ENCODE measurements at places on chromosomes 12 and 14.

DNA sequence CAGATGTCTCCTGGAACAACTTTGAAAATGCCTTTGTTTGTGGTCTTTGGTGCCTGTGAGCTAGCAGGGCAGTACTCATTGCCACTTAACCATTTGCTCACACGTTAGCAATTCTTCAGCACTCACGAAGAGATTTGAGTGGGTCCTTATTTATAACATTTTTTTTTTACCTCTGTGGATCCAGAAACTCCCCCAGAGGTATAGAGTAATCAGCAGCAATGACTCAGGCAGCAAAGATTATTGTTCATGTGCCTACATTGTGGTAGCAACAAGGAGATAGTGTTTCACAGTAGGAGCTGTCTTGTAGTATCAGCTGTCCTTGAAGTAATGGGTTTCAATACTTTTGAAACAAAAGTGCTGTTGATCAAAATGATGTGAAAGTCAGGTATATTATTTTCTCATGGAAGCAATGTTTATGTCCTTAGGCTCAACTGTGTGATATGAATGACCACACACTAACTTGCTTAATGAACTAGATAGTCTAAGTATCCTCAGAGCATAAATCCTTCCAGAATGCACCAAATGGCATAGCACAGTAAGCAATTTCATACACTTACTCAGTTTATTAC is 304.1 kb downstream of the EGLN3 start:
- no peak for DNase-seq

- DNase-seq = no peak
Measured at GRCh38 chr12:91180582-91181395, 1.8 kb downstream of the DCN start.

DNA sequence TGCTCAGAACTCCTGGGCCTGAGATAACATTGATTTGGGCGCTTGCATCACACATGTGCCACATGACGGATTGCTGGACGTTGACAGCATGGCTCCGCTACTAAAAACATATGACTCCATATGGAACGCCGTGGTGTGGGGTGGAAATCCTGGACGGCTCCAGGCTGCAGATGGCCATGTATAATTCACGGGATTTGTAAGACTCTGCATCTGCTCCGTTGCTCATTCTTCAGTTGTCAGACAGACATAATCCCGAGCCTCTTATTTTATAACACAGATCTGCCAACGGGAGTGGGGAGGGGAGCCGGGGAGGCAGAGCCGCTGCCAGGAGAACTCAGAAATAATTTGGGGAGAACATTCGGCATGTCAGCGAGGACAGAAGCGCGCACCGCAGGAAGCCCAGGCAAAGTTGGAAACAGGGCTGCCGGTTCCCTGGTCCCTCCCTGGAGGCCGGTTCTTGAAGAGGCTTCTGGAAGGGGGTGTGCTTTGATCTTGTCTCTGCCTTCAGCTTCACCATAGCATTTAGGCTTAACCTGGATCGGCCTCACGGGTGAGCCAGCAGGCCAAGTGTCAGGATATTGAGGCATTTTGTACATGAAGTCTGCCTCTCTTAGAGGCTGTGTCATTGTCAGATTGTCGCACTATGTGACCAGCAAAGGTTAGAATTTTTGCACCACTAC is 45.8 kb upstream of the MYL2 start:
- DNase-seq = no peak

GRCh38 chr12:119671070-119671469 is 3.1 kb downstream of the PRKAB1 start:
- no peak for DNase-seq

DNA sequence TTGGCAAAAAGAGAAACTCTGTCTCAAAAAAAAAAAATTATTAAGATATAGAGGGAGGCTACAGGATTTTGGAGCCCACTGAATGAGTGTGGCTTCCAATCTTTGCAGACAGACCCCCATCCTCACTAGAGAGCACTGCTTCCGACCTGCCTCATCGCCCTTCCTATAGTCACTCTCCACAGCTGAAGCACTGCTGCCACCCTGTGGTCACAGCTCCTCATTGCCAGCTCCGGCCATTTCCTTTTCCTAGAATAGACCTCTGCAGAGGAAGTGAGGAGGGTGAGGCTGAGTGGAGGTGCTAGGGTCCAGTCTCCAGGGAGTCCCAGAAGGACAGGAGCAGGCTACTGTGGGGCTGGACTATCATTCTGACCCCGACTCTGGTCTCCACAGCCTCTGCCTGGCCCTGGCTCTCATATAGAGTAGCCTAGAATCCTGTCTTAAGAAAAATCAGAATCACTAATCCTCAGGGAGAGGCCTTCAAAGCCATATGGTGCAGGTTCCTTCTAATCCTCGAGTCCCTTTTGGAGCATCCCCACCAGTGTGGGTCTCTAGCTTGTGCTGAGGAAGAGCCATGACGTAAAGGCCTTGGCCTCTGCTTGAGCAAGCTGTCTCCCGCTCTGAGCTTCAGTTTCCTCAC is 1.4 kb upstream of the NPFF start:
- peak; percentile 78 for DNase-seq

DNA sequence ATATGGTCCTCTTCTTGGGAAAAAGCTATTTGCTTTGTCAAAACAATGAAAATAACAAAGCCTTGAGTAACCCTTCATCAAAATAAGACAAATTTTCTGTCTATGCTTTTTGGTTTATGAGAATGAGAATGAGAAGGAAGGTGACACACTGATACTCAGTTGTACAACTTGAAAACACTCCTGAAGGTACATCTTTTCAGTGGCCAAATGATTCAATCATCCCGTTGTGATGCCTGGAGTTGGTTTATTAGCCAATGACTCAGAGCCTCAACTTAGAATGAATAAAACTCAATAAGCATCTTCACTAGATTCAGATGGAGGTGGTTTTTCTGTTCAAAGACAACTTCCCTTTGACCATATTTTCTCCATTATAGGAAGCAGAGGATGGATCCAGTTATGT is 7.8 kb upstream of the CALM1 start:
- DNase-seq = no peak

DNA sequence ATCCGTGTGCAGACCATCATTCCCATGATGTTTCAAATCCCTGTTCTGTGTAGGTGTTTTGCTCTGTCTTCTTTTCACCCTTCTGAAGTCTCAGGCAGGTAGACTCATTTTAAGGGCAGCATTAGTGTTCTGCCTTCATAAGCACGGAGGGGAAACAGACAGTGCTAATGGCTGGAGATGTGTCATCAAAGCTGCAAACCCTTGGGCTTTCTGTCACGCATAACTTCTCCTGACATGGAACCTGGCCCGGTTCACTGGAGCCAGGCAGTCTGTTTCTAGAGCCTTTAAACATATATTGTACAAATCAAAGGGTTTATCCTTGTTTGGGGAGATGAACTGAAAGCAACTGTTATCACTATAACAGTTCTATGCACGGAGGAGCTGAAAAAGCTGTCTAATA is 141.4 kb downstream of the TMEM132D start:
- DNase-seq = no peak

- no peak for DNase-seq
Measured at GRCh38 chr14:101235335-101236103, 325.8 kb upstream of the DIO3 start.

DNA sequence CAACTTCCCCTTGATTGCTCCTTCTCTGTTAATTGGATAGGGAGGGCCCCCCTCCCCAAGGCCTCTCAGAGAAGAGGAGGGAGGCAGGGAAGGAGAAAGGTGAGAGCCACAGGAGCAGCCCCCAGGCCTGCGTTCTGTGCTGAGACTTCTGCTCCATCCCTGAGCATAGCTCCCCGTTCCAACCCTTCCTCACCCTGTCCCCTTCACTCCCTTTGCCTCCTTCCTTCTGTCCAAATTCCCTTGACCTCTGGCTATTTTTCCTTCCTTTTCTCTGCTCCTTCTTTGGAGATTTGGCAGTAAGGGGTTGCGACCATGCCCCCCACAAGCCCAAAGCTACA is 788 bp upstream of the ASIC1 start:
- DNase-seq = no peak

GRCh38 chr12:114904254-114905003 is 220.5 kb upstream of the TBX3 start:
- DNase-seq = no peak

GRCh38 chr14:100823413-100824080 is 2.4 kb upstream of the MEG3 start:
- no peak for DNase-seq

DNA sequence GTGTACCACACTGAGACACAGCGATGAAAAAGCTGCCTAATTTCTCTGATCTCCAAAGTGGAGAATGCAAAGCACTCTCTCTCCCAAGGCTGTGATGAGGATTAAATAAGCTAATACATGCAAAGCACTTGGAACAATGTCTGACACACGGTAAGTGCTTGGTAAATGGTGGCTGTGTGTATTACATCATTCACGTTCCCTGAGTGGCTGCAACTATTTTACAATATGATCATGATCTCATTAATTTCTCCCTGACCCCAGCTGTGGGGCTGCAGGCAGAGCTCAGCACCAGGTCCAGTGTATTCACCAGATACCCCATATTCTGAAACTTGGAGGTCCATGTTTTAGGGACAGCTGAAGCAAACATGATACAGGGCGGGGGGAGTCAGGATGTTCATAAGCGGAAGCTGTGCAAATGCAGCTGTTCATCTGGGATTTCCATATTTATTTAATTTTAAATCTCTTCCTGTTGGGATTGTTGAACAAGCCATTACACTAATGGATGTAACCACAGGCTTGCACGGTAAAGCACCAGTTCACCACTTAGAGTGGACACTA is 106.4 kb downstream of the CCDC60 start:
- no peak for DNase-seq

DNA sequence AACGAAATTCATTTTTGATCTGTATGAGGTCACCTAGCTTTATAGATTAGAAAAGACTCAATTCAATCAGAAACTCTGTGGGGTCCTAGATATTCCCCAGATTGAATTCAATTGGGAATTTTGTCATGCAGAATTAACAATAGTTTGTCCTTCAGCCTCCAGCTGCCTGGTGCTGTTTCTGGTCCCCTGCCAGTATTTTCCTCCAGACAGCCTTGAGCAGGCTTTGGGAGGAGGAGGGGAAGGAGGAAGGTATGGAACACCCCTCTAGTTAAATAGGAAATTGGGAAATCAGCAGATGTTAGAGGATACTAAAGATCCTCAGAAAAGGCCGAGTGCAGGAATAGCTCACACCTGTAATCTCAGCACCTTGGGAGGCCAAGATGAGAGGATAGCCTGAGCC is 10.6 kb downstream of the GRIP1 start:
- DNase-seq = no peak

DNA sequence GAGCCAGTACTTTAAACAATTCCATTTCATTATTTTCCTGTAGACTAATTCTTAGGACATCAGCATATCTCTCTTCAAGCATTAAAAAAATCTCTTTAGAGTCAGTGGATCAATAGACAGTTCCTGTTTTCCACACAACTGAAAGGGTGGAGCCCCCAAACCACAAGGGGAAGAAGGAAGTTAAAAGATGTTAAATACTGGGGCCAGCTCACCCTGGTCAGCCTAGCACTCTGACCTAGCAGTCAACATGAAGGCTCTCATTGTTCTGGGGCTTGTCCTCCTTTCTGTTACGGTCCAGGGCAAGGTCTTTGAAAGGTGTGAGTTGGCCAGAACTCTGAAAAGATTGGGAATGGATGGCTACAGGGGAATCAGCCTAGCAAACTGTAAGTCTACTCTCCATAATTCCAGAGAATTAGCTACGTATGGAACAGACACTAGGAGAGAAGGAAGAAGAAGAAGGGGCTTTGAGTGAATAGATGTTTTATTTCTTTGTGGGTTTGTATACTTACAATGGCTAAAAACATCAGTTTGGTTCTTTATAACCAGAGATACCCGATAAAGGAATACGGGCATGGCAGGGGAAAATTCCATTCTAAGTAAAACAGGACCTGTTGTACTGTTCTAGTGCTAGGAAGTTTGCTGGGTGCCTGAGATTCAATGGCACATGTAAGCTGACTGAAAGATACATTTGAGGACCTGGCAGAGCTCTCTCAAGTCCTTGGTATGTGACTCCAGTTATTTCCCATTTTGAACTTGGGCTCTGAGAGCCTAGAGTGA is at the start of gene LYZ:
Gene LYZ, plus strand, starts transcription at position 220 of the 777 bp plus-strand sequence. Its CDS starts 28 bp downstream, at position 248.
- no peak for DNase-seq

DNA sequence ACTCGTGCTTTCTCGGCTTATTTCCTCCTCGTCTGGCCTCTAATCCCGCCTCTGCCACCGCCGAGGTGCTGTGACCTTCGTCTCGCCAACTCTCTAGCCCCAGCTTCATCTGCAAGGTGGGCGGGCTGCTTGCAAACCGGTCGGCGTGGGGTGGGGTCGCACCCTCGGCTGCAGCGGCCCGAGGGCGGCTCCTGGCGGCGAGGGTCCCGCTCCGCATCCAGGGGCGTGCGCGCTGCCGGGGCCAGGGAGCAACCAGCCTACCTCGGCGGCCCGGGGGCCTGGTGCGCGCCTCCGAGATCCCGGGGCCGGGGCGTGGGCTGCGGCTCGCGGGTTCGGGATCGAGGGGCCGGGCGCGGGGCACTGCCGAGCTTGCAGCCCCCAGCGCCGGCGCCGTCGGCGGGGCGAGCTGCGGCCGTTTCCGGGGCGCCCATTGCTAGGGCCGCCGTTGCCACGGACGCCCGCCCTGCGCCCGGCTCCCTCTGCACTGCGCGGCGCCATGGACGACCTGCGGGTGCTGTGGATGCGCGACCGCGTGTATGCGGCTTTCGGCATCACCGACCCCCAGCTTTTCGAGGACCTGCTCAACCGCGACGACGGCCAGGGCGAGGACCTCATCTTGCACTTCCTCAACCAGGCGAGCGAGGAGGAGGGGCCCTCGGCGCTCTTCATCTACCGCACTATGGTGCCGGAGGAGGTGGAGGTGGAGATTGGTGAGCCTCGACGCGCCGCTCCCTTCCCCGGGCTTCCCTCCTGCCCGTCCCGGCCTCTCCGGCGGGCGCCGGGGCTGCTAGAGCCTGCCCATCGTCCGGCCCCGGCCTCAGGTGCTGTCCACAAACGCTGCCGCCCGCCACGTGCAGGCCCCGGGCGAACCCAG is at the start of gene DNAH10:
Gene DNAH10, plus strand, starts transcription at position 461 of the 874 bp plus-strand sequence. Its CDS starts 36 bp downstream, at position 497.
- DNase-seq = no peak

GRCh38 chr14:56860441-56860840 is 50.2 kb upstream of the OTX2 start:
- no peak for DNase-seq

- DNase-seq = no peak
Measured at GRCh38 chr14:63045612-63046320, 508 bp upstream of the KCNH5 start.

DNA sequence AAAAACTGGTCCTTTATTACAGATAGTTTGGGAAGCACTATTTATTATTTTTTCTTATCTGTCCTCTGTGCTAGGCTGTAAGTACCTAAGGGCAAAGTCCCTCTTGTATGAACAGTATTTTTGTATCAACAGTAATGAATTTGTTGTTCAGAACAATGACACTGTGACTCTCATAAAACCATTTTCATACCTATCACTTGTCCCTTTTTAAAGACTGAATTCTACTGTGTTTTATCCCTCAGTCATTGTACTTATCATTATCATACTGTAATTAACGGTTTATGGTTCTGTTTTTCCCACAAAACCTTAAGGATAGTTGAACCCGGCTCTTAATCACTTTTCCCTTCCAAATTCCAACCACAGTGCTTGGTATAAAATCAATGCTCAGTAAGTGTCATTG is 69.4 kb downstream of the SRGAP1 start:
- no peak for DNase-seq

GRCh38 chr14:104140463-104141331 is 2.3 kb downstream of the KIF26A start:
- DNase-seq = no peak
